ENCODE measurements at places on chromosomes 12 and 14. TPM values are rescaled to one million over a fixed set of nuclear protein-coding genes. Genes with fewer than 3 reads are reported as not detected.

SLC17A8 gene
- total RNA-seq = not detected

RPS26 gene
- 551 TPM for total RNA-seq

KRT75 gene
- total RNA-seq = not detected

- no peak overlapping the region for H3K4me3 ChIP-seq
- no peak for DNase-seq
- H3K27ac ChIP-seq = peak overlapping the region; percentile 79
- no peaks in the 10 kb centered on the region for H3K27me3 ChIP-seq
- H3K36me3 ChIP-seq = no peaks in the 10 kb centered on the region
These were observed 140.5 kb downstream of the AKAP6 start for GRCh38 chr14:32469388-32470160.

GRCh38 chr12:66047411-66048021 lies 83.0 kb downstream of the LLPH start:
- H3K4me1 ChIP-seq = no peaks in the 10 kb centered on the region
- no peaks in the 10 kb centered on the region for H3K36me3 ChIP-seq
- no peak overlapping the region for H3K4me3 ChIP-seq
- H3K27me3 ChIP-seq = no peaks in the 10 kb centered on the region
- no peak overlapping the region for H3K27ac ChIP-seq
- peak; percentile 34 for DNase-seq

- peak overlapping the region; percentile 98 for H3K27ac ChIP-seq
- peak overlapping the region; percentile 90 for H3K4me3 ChIP-seq
- peak; percentile 60 for DNase-seq
- H3K36me3 ChIP-seq = peaks cover 33% of the 10 kb centered on the region
- peaks cover 21% of the 10 kb centered on the region for H3K4me1 ChIP-seq
- no peaks in the 10 kb centered on the region for H3K27me3 ChIP-seq
These were observed 682 bp upstream of the TRIP11 start for GRCh38 chr14:92040431-92041051.

DNA sequence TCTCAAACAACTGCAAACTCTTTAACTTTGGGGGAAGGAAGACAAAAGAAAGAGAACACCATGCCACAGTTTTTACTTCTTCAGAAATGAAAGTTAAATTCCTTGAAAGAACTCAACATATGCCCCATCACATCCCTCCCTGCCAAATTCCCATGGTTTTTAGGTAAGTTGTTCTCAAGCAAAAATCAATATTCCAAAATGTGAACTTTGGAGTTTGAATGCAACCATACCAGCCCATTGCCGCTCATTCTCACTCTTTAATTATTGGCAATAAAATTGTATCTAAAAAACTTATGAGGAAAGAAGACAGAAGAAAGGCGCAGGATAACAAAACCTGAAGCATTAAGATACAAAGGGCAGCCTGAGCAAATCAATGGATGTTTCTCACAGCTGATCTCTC lies 31.8 kb upstream of the CEP83 start:
- no peaks in the 10 kb centered on the region for H3K4me1 ChIP-seq
- no peak for DNase-seq
- H3K27ac ChIP-seq = no peak overlapping the region
- H3K36me3 ChIP-seq = no peaks in the 10 kb centered on the region

GRCh38 chr14:89588016-89588415 lies 171.0 kb upstream of the FOXN3 start:
- DNase-seq = no peak
- no peaks in the 10 kb centered on the region for H3K4me1 ChIP-seq
- H3K27me3 ChIP-seq = no peaks in the 10 kb centered on the region
- H3K4me3 ChIP-seq = no peak overlapping the region
- no peak overlapping the region for H3K27ac ChIP-seq

DNA sequence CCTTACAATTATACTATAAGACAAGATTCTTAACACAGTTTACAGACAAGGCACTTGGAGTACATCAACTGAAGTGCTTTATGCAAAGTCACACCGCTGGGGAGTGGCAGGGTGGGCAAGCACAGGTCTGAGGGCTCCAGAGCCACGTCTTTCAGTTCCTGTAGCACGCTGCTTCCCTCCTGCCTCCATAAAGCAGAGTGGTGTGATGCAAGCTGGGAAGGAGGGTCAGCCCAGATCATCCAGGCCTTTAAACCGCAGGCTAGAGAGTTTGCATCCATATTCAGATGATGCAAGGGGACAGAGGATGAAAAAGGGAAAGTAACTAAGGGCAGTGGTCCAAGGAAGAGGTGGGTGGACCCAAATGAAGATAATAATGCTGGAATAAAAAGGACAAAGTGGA lies 132.6 kb downstream of the ITPR2 start:
- no peak for DNase-seq
- peaks cover 13% of the 10 kb centered on the region for H3K4me1 ChIP-seq

DNA sequence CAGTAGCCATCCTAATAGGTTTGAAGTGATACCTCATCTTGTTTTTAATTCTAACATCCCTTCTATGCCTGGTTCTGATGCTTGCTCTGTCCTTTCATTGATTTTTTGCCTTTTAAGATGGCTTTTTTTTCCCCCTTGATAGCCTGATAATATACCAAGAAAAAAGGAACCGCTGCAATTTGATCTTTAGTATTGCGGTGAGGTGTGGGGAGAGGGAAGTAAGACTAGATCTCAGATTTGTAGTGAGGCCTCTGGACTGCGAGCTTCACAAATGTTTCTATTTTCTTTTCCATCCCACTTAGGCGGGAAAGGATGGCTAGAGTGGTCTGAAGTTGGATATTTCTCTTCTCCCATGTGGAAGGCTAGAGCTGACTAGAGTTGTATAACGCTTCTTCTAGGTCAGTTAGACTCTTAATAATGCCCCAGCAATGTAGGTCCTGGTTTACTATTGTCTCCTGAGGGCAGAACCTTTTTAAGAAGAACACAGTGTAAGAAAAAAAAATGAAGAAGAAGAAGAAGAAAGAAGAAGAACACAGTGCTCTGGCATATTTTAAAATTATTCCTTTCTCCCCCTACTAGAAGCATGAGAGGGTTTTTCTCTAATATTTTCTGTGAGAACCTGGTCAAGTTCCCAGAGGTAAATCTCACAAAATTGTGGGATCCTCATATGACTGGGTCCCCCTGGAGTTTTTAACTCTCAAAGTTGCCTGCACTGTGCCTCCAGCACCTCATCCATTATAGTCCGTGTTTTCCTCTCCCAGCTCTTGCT lies 11.9 kb upstream of the KLRB1 start:
- no peak overlapping the region for H3K27ac ChIP-seq
- no peaks in the 10 kb centered on the region for H3K4me1 ChIP-seq
- DNase-seq = no peak
- H3K36me3 ChIP-seq = no peaks in the 10 kb centered on the region

GRCh38 chr12:131687346-131688125 lies 23.4 kb upstream of the SFSWAP start:
- no peaks in the 10 kb centered on the region for H3K4me1 ChIP-seq
- no peak overlapping the region for H3K27ac ChIP-seq
- H3K4me3 ChIP-seq = no peak overlapping the region
- DNase-seq = no peak

- DNase-seq = no peak
- no peaks in the 10 kb centered on the region for H3K4me1 ChIP-seq
- no peak overlapping the region for H3K27ac ChIP-seq
- peaks cover 97% of the 10 kb centered on the region for H3K36me3 ChIP-seq
These were observed 32.0 kb downstream of the PSEN1 start for GRCh38 chr14:73168274-73168673.

DNA sequence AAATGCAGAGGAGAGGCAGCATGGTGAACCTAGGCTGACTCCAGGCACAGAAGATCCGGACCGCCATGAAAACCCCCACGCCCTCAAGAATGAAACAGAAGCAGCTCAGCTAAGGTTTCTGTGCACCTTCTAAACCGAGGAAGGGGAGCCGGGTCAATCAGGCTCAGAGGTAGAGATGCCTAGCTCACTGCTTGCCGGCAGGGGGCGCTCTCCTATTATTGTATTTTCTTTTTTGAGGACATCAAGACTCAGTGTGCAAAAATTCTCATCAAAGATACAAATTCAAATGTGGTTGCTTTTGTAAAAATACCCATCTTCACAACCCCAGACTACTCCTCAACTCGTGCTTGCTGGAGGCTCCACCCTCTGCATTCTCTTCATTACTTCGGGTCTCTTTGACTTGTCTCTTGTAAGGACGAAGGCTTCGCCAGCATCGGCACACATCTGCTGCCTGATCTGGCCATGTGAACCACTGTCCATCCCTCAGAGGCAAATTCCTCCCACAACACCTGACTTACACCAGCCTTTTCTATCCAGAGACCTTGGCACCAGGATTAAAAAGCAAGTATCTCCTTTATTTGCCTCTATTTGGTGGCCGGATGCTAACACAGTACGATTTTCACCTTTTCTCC lies 33.4 kb upstream of the RNASE3 start:
- H3K27me3 ChIP-seq = no peaks in the 10 kb centered on the region
- no peak overlapping the region for H3K27ac ChIP-seq

DNA sequence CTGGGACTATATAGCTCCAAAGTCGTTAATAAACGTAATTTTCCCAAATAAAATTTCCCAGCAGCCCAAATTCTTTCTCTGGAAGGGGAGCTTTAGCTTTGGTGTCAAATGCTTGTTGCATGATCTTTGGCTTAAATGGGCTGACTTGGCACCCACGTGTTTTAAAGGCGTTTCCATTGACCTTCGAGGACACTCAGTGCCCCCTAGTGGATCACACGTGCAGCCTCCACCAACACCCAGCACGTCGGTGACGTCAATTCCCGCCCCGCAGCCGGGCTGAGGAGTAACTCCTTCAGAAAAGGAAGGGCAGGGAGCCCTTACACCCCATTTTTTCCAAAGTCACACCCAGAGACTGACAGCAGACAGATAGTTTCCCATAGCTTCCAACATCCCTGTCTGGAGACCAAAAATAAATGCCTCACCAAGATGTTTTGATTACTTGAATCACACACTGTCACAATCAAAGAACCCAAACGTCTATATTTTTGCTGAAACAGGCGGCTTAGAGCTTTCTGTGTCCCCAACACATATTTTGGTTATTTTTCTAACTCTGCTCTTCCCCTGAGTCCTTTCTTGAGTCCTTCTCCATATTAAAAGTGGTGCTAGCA lies 707.9 kb downstream of the AACS start:
- no peaks in the 10 kb centered on the region for H3K4me1 ChIP-seq
- H3K36me3 ChIP-seq = no peaks in the 10 kb centered on the region
- no peak for DNase-seq

DNA sequence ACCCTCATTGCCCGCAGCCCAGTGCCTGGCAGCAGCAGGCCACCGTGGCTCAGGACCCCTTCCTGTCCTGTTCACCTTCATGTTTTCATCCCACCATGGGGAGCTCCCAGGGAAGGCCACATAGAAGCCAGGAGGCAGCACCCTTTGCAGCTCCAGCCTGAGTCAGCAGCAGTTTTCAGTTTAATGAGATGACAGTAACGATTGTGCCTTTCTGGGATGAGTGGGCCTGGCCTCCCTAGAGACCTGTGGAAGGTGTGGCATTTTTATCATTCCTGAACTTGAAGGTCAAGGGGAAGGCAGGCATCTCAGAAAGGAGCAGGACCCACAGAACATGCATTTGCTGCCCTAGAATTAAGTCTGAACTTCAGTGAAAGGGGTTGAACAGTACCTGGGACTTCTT lies 532.8 kb downstream of the FUT8 start:
- no peak for DNase-seq
- no peak overlapping the region for H3K27ac ChIP-seq
- no peak overlapping the region for H3K4me3 ChIP-seq
- H3K4me1 ChIP-seq = no peaks in the 10 kb centered on the region
- peaks cover 35% of the 10 kb centered on the region for H3K27me3 ChIP-seq

DNA sequence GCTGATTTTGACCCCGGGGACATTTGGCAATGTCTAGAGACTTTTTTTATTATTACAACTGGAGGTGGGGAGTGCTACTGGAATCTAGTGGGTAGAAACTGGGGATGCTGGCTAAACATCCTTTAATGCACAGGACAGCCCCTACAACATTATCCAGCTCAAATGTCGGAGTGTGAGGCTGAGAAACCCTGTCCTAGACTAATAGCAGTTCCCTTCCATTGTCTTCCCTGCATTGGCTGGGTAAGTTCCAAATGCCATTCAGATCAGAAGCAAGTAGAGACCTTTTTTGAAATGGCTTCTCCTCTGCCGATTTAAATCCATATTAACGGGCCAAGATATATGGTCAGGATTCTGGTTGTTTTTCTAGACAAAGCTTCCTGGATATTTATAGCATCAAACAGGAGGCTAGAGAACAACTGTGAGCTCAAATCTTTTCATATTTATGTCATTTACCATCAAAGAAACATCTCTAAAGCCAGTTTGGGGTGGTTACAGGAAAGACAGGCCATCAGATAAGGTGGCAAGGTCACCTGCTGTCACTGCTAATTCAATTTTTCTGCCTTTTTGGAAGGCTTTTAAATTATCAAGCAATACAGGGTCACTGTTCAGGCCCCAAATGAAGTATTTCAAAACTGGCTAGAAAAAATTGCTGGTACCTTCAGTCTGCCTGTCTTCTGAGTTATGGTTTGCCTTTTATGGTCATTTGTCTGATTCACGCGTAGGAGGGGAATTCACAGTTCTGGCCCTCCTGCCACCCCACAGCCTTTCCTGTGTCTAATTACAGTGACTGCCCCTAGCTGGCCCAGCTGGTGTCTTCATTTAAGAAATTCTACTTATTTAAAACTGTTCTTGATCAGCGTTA lies 20.1 kb upstream of the AKAP5 start:
- H3K4me3 ChIP-seq = no peak overlapping the region
- peak overlapping the region; percentile 72 for H3K27ac ChIP-seq
- no peaks in the 10 kb centered on the region for H3K27me3 ChIP-seq
- H3K4me1 ChIP-seq = peaks cover 21% of the 10 kb centered on the region
- H3K36me3 ChIP-seq = peaks cover 43% of the 10 kb centered on the region

GRCh38 chr12:98828802-98829600 lies 183.9 kb downstream of the APAF1 start:
- H3K4me1 ChIP-seq = no peaks in the 10 kb centered on the region
- no peak overlapping the region for H3K4me3 ChIP-seq
- no peaks in the 10 kb centered on the region for H3K36me3 ChIP-seq
- no peaks in the 10 kb centered on the region for H3K27me3 ChIP-seq

- H3K4me3 ChIP-seq = peak overlapping the region; percentile 97
- no peak for DNase-seq
- no peaks in the 10 kb centered on the region for H3K27me3 ChIP-seq
- peak overlapping the region; percentile 96 for H3K27ac ChIP-seq
- H3K36me3 ChIP-seq = no peaks in the 10 kb centered on the region
- H3K4me1 ChIP-seq = peaks cover 90% of the 10 kb centered on the region
These were observed 1.6 kb downstream of the TRAFD1 start for GRCh38 chr12:112126911-112127310.

Measured in esophagus muscularis mucosa (tissue), 4 donors.